Stimulated activated CD8-positive, alpha-beta memory T cell treated with anti-CD3 and anti-CD28 coated beads, Interleukin-4, amount 100 ng/mL, for 48 hours (primary cell): ENCODE measurements at places on chromosomes 2 and 18.

- DNase-seq: peak; percentile 70
These were observed 62.3 kb upstream of the GREB1L start for GRCh38 chr18:21179590-21180220.

- DNase-seq: no peak
These were observed 15.1 kb downstream of the DDX1 start for GRCh38 chr2:15606481-15607441.

- no peak for DNase-seq
These were observed 142.8 kb upstream of the ID2 start for GRCh38 chr2:8538931-8539621.

DNA sequence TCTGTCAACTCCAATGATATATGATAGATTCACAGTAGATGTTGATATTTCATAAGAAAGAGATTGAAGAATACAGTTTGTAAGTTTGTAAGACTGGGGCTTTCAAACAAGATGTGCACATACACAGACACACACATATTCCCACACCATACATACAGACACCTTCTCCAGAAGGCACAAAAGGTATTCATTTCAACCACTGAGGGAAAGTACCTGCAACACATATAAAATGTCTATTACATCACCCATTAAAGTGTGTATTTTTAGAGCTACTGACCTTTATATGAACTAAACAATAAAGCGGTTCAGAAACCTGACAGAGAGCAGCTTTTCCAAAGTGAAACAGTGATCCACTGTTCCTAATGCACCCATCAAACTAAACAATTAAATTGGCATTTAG, 53.3 kb downstream of the CCDC148 start:
- DNase-seq: no peak

- no peak for DNase-seq
These were observed 288.7 kb downstream of the AKAIN1 start for GRCh38 chr18:4908328-4908727.

GRCh38 chr18:63317556-63317946, 2.0 kb downstream of the BCL2 start:
- DNase-seq: no peak

GRCh38 chr2:67650291-67651133, 253.4 kb downstream of the ETAA1 start:
- peak; percentile 36 for DNase-seq

GRCh38 chr2:191115804-191116203, 35.0 kb downstream of the STAT4 start:
- no peak for DNase-seq

- DNase-seq: no peak
These were observed 23.9 kb downstream of the MAP4K3 start for GRCh38 chr2:39413063-39413737.

DNA sequence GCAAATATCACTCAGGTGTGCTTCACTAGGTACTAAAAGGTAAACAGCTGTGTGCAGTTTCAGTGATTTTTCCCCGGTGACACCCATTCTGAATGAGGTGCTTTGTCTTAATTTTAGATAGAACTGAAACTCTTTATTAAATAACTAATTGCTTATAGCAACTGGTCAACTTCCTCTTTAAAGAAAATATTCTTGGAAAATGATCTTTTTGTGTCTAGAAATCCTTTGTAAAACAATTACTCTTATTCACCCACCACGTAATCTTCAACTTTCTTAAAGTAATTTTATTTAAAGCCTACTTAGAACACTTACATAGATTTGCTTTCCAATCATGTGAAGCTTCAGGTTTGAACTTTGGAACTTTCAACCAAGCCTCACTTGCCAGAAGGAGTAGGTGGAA, 57.9 kb upstream of the RMDN2 start:
- no peak for DNase-seq

- no peak for DNase-seq
These were observed 161.1 kb downstream of the FAM210A start for GRCh38 chr18:13565228-13565627.

DNA sequence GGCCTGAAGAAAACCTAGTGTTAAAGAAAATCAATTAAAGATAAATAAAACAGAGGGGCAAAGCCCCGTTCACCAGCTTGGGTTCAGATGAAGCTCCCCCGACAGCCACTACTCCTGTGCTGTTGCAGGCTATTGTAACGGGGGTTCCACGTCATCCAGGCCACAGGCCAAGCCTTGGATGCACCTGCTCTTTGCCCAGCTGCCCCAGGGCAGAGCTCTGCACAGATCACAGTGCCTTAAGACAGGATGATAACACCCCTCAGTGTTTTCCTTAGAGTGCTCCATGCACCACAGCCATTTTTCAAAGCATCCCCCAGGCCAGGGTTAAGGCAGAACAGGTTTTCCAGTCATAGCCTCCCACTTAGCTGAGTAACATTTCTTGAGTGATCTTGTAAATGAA, 32.0 kb downstream of the FASTKD2 start:
- no peak for DNase-seq

- no peak for DNase-seq
These were observed 28.5 kb downstream of the MAL start for GRCh38 chr2:95054016-95054415.

DNA sequence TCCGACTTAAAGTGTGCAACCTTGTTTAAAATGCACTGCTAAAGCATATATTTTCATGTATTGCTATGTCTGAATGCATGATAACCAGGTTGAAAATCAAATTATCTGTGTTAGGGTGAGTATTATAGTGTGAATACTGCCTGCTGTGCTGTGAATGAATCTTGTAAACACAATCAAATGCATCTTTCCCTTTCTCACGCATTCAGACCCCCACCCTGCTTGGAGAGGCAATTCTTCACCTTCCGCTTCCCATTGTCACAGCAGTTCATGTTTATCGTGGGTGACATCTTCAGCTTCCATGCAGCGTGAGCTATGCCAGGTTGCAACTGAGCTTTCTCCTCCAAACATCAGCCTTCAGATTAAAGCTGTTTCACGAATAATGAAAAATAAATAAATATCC, 418.0 kb downstream of the MEIS1 start:
- no peak for DNase-seq

DNA sequence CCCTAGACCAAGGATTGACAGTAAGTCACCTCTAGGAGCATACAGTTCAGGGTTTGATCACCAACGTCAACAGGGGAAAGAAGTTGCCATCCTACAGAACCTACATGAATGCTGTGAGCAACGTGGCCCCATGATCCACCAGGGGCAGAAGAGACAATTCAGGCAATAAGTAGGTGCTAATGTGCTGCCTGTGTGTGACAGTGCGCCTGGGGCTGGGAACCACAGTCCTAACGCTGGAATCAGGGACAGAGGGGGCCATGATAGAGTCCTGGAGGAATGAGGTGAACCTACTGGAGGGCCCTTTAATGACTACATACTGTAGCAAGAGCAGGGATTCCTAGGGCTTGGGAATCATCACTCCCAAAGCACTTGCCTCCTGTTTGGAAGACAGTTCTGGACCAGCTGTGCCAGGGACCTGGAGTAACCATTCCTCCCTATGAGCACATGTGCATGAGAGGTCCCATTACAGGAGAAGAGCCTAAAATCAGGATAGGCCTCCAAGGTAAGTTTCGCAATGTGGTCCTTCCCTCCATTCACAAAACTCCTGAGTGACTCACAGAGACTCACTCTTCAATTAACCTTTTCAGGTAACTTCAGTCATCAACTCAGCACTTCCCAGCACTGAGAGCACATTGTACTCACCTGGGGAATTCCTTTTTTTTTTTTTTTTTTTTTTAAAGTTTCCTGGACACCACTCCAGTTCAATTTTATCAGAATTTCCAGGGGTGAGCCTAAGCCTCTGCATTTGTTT, 214.0 kb downstream of the TMEM163 start:
- no peak for DNase-seq

- no peak for DNase-seq
These were observed 78.6 kb downstream of the SATB2 start for GRCh38 chr2:199378948-199379650.

GRCh38 chr2:235026649-235027557, 75.1 kb downstream of the SH3BP4 start:
- no peak for DNase-seq

DNA sequence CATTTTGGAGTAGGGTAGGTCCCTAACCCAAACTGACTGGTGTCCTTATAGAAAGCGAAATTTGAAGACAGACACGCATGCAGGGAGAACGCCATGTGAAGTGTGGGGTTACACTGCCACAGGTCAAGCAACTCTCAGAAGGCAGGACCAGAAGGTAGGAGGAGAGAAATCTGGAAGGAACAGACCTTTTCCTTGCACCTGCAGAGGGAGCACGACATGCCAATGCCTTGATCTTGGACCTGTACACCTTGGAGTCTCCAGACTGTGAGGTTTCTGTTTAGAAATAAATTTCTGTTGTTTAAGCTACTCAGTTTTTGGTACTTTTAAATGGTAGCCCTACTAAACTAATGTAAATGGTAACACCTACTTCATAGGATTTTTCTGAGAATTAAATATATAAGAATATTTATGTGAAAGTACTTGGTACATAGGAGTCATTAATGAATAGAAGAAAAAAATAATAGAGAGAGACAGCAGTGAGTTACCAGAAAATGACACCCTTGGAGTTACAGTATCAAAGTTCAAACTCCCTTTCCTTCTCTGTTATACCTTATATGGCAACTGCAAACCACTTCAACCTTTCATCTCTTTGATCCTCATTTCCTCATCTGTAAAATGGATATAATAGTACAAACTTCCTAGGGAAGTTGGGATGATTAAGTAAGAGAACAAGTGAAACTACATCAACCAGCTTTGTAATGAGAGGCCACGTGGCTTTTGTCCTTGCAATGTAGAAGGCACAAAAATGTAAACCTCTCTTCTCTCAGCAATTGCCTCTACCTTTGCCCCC, 184.9 kb upstream of the PARD3B start:
- no peak for DNase-seq

GRCh38 chr2:202695166-202695565, 60.4 kb downstream of the FAM117B start:
- DNase-seq: no peak

- no peak for DNase-seq
These were observed 149.0 kb downstream of the GLI2 start for GRCh38 chr2:120884472-120885290.

- DNase-seq: no peak
These were observed 277.9 kb downstream of the GULP1 start for GRCh38 chr2:188569431-188570165.

DNA sequence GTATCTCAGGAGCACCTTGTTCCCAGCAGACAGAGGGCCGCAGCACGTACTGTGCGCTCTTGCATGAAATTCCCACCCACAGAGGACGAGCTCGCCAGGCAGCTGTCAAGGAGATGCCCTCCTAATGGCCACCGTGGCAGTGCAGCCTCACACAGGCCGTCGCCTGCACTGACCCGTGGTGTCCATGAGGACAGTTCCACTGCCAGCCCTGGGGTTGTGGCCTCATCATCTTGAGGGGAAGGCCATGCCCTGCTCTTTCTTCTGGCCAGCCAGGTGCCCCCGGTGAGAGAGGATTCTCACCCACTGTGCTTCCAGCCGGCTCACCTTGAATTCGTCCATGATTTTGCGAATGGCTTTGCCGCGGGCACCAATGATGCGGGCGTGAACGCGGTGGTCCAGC, 42.0 kb downstream of the ANO7 start:
- DNase-seq: no peak

DNA sequence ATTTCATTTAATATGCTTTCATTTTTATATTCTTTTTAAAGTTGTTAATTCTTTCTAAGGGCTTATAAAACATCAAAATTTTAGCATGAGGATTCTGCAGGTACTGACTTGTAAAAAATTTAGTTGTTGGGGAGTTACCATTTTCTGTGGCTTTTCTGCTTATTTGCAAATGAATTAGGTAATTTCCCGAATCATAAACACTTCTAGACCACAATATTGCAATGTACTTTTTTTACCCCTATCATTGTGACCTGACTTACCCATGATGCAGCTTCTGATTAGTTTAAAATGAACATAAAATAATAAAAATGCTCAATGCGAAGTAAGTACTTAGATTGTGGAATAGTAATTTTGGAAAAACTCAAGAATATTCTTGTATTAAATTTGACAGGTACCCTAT, 11.4 kb downstream of the ARL6IP6 start:
- DNase-seq: no peak

DNA sequence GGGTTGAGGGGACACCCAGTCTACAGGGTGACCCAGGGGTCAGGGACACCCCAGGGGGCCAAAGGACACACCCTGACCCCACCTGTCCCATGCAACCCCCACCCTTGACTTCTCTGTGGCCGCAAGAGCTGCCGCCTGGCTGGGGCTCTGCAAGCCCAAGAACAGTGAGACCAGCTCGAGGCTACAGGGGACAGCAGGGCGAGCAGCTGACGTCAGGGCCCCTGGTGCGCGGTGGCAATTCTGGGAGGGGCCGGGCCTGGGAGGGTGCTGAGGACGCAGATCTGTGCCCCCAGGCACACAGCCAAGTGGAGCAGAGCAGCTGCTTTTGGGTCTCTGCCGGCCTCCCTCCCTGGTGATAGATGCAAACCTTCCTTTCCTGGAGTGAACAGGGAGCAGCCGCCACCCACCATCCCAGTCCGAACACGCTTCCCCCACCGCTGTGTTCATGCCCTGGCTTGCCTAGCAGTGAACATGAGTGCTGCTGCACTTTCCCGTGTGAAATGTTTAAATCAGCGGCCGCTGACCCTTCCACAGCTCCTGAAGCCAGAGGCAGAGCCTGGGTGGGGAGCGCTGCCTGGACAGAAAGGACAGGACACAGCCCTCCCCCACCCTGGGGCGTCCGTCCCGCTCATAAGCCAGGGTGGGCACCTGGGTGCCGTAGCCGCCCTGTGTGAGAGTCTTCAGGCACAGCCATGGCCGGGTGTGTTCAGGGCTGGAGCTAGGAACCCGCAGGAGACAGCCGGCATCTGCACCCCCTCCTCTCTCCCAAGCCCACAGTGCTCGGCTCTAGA, 46.9 kb downstream of the SLC66A2 start:
- DNase-seq: peak; percentile 8

DNA sequence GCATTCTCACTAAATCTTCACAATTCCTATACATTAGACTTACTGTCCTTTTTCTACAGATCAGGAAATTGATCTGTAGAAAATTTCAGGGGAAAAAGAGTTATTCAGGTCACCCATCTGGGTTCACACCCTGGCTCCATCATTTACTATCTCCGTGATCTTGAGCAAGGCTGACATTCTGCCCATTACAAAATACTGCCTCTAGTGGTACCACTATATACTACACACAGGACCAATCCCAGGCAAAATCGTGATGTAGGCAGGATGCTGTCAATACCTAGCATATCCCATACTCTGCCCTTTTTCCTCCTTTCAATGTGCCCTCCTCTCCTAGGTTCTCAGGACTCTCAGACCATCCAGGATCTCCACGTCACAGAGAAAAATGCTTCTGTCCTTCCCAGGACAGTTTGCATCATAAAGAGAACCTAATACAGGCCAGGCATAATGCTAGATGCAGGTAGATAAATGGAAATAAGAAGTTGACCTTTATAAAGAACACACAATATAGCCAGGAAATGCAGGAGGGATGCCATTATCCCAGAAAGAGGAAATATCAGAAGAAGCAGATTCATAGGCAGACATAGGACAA, 101.9 kb downstream of the CDH20 start:
- no peak for DNase-seq

- no peak for DNase-seq
These were observed 251.3 kb downstream of the PLCL1 start for GRCh38 chr2:198055716-198056115.
